ENCODE measurements at places on chromosomes 7 and 10. TPM values are rescaled to one million over a fixed set of nuclear protein-coding genes. Genes with fewer than 3 reads are reported as not detected.
A peak's percentile ranks its signal among the peaks of the same experiment; 100 is the strongest.

The OR2A12 gene
- not detected for total RNA-seq

The PLPP4 gene
- total RNA-seq = 2.0 TPM

The LGI1 gene
- total RNA-seq = not detected

The MGAM2 gene
- total RNA-seq = not detected

- H3K4me1 ChIP-seq = peaks cover 21% of the 10 kb centered on the region
- peak overlapping the region; percentile 93 for H3K27ac ChIP-seq
- H3K36me3 ChIP-seq = no peaks in the 10 kb centered on the region
- peak overlapping the region; percentile 94 for H3K4me3 ChIP-seq
- H3K27me3 ChIP-seq = peaks cover 6% of the 10 kb centered on the region
- DNase-seq = peak; percentile 88
Measured at GRCh38 chr10:26860102-26860442, 686 bp downstream of the ABI1 start.

DNA sequence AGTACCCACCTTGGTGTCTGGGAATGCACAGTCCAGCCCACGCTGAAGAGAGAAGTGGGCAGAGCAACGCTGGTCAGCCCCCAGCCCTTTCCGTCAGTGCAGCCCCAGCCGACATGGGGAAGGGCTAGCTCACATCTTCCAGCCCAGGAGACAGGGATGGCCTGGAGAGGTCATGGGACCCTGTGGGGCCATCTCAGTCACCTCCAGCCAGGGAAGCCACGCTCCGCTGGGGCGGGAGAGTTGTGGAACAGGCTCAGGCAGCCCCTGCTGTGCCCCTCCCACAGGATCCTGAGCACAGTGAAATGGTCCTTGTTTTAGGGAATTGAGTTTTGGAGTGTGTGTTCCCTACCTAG lies 85.1 kb downstream of the PAXIP1 start:
- no peaks in the 10 kb centered on the region for H3K36me3 ChIP-seq
- no peak overlapping the region for H3K4me3 ChIP-seq
- DNase-seq = peak; percentile 80

- H3K27me3 ChIP-seq = no peaks in the 10 kb centered on the region
- H3K4me1 ChIP-seq = peaks cover 19% of the 10 kb centered on the region
- no peak overlapping the region for H3K27ac ChIP-seq
- H3K4me3 ChIP-seq = no peak overlapping the region
- DNase-seq = no peak
Measured at GRCh38 chr10:74967911-74968666, 141.7 kb downstream of the KAT6B start.

DNA sequence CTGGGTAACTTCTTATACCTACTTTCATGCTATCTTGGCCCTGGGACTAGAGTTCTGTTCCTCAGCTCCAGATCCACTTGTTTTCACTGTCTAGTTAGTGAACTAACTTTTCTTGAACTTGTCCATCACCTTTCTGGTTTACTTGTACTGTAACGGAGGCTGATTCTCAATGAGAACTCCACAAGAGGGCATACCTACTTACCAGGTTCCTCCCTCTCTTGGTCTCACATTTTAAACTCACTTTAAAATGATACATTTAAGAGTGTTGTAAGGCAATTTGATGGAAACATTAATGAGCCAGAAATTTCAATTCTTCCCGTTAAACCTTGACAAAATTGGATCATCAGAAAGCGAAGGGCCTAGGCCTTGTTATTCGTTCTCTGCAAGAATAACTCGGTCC lies 111.6 kb downstream of the MAGI2 start:
- no peak for DNase-seq
- no peak overlapping the region for H3K4me3 ChIP-seq
- H3K27ac ChIP-seq = no peak overlapping the region
- H3K36me3 ChIP-seq = no peaks in the 10 kb centered on the region
- H3K27me3 ChIP-seq = no peaks in the 10 kb centered on the region

GRCh38 chr7:45191396-45191795 lies 33.8 kb downstream of the RAMP3 start:
- no peak overlapping the region for H3K4me3 ChIP-seq
- no peaks in the 10 kb centered on the region for H3K36me3 ChIP-seq
- H3K27ac ChIP-seq = no peak overlapping the region

DNA sequence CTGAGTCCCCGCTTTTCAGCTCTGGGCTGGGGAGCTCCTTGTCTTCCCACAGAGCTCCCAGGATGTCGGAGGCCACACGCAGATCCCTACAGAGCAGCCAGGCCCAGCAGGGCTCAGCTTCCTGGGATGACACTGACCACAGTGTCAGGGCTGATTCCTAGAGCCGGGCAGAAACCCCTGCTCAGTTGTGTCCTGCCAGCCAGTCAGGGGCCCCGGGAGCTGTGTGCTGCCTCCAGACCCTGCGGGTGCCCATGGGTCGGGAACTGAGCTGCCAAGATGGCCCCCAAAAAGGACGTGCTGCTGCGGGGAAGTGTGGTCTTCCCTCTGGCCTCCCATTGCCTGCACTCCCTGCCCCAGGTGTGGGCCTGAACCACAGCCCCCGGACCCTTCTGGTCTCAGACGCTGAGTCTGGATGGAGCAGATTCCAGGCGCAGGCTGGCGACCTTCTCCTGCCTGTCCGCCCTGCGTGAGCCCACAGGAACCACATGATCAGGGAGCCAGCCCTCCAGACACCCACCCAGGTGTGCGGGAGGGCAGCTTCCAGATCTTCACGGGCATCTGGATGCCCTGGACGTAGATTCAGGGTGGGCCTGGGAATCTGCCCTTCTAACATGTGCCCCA lies 217.4 kb downstream of the MAD1L1 start:
- no peak for DNase-seq
- H3K36me3 ChIP-seq = peaks cover 6% of the 10 kb centered on the region
- no peak overlapping the region for H3K27ac ChIP-seq

- H3K27ac ChIP-seq = no peak overlapping the region
- H3K36me3 ChIP-seq = no peaks in the 10 kb centered on the region
- H3K4me1 ChIP-seq = peaks cover 18% of the 10 kb centered on the region
- H3K27me3 ChIP-seq = no peaks in the 10 kb centered on the region
Measured at GRCh38 chr7:12889391-12889790, 202.0 kb downstream of the ARL4A start.

DNA sequence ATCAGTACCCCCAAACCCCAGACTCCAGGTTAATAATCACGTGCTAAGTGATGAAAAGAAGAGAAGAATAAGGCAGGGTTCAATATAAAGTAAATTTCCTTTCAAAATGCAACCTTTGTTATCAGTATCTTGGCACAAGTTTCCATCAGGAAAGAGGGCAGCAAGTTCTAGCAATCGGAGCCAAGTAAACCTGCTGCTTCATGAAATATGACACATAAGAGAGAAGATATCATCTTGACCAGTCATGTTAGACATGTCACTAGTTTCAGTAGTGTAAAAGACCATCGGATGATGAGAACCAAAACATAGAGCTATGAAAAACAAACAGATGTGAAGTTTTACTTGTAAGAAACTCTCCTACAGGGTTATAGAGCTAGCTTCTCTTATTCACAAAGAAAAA lies 44.0 kb downstream of the AASS start:
- no peaks in the 10 kb centered on the region for H3K4me1 ChIP-seq
- no peaks in the 10 kb centered on the region for H3K27me3 ChIP-seq
- peaks cover 44% of the 10 kb centered on the region for H3K36me3 ChIP-seq
- no peak overlapping the region for H3K27ac ChIP-seq
- no peak overlapping the region for H3K4me3 ChIP-seq

GRCh38 chr10:91162050-91162494 lies 58.4 kb upstream of the PCGF5 start:
- no peak for DNase-seq
- H3K27ac ChIP-seq = peak overlapping the region; percentile 83
- no peaks in the 10 kb centered on the region for H3K36me3 ChIP-seq
- H3K4me1 ChIP-seq = peaks cover 15% of the 10 kb centered on the region
- peak overlapping the region; percentile 76 for H3K4me3 ChIP-seq
- H3K27me3 ChIP-seq = no peaks in the 10 kb centered on the region

- peaks cover 7% of the 10 kb centered on the region for H3K27me3 ChIP-seq
- no peaks in the 10 kb centered on the region for H3K36me3 ChIP-seq
- peak; percentile 82 for DNase-seq
- H3K27ac ChIP-seq = no peak within 1 kb of the TSS
Measured at GRCh38 chr10:48996-49395, at the start of gene TUBB8. Gene TUBB8 (minus strand): TSS chr10:49296. CDS start chr10:49238, 58 bp downstream.

GRCh38 chr10:123496996-123497660 lies 169.0 kb upstream of the GPR26 start:
- no peaks in the 10 kb centered on the region for H3K27me3 ChIP-seq
- DNase-seq = no peak
- H3K36me3 ChIP-seq = no peaks in the 10 kb centered on the region
- H3K4me3 ChIP-seq = no peak overlapping the region

Data from osteocyte (in vitro differentiated cells).